ENCODE measurements at places on chromosomes 3 and 15.

DNA sequence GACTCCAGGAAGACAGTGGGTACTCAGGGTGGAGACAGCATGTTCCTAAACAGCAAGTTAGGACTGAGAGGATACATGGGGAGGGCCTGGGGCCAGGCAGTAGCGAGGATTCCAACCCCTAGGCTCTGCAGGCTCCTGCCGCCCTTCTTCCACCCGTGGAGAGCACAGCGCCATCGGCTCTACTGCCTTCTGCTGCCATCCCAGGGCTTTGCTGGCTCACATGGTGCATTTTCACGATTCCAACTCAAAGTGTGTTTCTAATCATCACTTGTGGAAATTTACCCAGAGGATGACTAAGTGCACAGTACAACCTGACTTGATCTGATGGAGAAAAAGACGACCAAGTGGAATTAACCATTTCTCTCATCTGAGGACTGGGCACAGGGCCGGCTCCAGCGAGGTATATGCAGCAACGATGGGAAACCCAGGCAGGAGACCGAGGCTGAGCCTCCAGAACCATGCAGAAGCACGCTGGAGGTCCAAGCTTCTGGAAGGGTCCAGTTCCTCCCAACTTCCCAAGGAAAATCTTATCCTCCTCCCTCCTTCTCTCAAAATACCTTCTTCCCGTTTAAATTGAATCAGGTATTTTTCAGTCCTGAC lies 104.6 kb downstream of the LRIG1 start:
- no peak for DNase-seq

DNA sequence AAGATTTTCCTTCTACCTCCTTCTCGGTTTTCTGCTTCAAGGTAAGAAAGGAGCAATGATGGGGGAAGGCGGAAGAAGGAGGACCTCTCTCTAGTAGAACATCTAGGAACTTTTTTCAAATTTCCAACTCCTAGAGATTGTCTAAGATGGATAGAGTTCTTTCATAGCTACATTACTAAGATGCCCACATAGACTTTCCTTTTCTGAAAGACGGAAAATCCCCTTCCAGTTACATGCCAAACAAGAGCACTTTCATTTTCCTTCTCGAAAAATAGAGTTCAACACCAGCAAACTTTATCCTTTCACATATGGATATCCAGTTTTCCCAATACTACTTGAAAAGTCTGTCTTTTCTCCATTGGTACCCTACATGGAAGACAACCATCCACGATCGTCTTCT lies 692 bp downstream of the HTR3E start:
- DNase-seq: no peak

- no peak for DNase-seq
These were observed 23.5 kb upstream of the TRPM1 start for GRCh38 chr15:31125061-31125460.

DNA sequence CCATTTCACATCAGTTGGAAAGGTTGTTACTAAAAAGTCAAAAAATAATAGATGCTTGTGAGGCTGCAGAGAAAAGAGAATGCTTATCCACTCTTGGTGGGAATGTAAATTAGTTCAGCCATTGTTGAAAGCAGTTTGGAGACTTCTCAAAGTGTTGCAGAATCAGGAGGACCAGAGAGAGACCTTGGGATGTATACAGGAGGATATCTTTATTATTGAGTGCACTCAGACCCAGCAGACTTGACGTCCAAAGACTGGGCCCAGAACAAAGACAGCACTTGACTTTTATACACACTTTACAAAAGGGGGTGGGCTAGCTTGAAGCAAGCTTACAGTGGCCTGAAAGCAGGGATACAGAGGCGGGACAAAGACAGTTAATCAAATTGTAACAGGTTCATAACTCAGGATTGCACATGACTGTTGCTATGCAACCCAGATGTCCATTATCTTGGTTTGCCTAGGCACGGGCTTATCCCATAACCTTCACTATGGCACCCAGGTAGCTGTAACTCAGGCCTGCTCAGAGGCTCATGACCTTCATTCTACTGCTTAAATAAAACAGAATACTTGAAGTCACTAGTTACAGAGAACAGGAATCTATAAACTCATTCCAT lies 127.7 kb downstream of the SPATA16 start:
- DNase-seq: no peak

DNA sequence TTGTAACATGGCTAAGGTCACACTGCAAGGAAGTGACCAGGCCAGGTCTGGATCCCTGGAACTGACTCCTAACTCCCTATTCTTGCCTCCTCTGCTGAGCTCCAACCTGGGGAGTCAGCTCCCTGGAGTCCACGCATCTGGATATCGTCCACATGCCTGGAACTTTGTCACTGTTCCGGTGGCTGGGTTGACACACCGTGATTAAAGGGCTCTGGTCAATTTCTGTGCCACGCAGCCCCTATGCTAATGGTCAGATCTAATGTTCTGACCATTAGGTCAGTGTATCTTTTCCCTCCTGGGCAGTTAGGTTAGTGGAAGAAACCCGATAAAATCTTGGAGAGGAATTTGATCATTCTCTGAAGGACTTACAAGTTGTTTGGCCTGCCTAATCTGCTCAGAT lies 1.6 kb upstream of the TPM1 start:
- no peak for DNase-seq

DNA sequence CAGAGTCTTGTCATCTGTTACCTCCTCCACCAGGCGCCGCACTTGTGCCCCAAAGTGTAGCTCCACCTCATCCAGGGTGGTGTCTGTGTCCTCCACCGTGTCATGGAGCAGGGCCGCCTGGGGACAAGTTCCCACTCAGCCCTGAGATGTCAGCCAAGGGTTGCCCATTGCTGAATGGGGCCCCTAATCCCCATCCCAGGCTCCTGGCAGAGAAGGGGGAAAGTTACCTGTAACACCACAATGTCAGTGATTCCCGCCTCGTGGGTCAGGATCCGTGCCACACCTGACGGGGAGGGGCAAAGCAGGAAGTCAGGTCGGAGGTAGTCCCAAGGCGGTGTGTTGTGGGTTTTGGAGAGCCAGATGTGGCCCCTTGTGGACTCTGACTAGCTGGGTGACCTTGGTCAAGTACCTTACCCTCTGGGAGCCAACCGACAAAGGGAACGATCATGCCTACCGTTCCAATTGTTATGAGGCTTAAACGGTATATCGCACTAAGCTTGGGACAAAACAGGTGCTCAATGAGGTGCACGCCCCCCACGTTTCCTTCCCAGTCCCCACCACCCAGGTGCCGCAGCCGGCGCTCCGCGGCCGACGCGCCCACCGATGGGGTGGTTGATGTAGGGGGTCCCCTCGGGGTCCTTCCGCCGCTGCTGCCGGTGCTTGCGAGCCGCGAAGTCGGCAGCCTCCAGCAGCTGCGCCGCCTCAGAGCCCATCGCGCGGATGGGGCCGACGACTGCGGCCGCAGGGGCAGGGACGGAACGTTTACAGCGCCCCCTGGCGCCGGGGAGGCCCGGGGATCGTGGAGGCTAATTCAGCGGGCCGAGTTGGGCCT lies at the start of gene HDDC3:
HDDC3 (minus strand) TSS at position 722 of the 832 bp plus-strand sequence; CDS start at position 713, 9 bp downstream.
- DNase-seq: peak; percentile 78

DNA sequence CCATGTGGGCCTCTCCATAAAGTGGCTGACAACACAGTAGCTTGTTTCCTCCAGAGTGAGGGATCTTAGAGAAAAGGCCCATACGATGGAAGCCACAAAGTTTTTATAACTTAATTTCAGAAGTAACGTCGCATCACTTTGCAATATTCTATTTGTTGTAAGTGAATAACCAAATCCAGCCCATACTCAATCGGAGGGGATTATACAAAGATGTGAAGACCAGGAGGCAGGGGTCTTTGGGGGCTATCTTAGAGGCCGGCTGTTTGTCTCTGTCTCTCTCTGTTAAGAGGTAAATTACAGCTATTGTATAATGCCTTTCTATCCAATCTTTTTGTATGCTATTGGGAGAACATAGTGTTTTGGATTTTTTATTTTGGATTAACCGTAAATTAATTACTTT lies 9.1 kb downstream of the ARIH1 start:
- no peak for DNase-seq

GRCh38 chr3:17404548-17404947 lies 337.9 kb downstream of the TBC1D5 start:
- DNase-seq: no peak

DNA sequence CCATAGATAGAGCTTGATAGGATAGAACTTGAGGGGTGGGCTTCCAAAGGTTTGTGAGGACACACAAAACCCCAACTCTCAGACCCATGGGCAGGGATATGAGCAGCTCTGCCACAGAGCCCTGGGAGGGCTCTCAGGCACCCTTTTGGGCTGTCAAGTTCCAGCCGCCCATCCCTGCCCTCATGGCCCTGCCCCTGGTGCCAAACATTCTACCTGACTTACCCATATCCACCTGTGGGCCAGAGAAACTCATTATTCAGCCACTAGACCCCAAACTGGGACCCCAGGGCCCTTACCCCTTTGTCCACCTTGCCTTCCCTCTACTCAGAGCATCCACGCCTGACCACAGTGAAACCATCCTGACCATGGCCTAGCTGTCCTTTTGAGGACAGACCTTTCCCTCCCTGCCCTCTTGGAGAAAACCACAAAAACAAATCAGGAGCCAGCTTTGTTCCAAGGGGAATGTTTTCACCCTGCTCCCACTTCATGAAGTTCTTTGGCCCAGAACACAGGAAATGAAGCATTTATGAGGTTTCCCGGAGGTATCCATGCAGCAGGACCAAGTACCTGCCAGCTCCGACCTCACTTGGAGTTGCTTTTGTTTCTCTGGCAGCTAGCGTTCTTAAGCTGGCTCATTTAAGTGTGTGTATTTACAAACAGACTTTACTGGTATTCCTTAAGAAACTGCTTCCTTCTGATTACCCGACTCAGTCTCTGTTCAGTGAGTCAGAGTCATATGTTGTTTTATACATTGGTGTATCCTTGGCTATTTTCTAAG lies 34.2 kb upstream of the GALNT15 start:
- DNase-seq: no peak

- DNase-seq: peak; percentile 48
These were observed 52.1 kb downstream of the TGFBR2 start for GRCh38 chr3:30658328-30659052.

DNA sequence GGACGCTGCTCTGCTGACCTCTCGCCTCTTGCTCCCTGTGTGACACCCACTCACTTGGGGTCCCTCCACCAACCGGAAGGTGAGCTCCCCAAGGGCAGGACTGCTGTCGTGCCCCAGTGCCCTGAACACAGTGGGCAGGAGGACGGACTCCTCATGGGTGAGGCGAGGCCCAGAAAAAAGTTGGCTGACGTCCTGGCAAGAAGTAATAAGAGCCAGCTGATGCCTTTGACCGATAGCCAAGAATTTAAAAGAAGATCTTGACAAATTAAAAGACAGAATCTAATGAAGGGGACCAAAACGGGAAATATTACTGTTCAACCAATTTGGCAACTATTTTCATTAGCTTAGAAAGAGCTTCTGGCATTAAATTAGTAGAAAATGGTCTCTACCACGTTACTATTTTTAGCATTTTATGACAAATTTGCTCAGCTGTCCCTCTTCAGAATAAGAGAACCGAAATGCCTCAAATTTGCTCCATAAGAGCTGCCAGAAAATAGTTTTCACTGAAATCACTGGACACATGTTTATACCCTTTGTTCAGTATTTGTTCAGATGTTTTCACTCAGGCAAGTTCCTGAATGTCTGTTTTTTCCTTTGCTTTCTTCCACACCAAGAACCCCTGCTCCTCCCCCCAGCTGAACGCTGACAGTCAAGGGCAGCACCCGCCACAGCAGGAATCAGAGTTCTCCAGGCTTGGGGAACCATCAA lies 60.5 kb downstream of the XXYLT1 start:
- DNase-seq: no peak

DNA sequence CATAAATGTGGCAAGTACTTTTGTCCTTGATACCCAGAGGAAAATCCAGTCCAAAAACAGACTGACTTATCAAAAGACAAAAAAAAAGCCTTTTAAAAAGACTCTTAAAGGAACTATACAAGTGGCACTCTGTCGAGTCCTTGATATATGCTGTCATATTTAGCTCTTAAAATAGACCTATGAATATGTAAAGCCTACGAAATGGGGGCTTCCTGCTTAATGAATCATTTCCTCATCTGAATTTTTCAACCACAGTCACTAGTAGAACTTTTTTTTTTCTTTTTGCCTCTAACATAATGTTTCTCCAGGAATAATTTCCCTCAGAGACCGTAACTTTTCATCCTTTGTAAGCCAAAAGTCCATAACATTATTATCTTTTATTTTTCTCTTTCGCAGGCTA lies 95.8 kb downstream of the P3H2 start:
- no peak for DNase-seq

DNA sequence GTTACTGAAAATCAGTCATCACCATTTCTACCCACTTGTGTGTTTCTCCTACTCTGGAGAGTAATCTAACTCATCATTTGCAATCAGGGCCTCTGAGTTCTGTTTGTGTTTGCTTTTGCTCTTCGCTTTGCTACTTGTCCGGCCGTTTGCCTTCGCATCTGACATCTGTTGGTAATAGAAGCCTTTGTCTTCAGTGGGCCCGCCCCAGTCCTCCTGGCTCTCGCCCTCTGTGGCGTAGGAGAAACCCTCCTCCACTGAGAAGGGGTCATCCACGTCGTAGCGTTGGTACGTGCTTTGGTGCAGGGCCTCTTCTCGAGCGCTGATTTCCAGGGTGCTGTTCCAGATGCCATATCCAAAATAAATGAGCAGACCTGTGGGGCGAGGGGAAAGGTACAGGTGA lies 48.3 kb downstream of the CLDN11 start:
- DNase-seq: peak; percentile 94
